ENCODE measurements at places on chromosomes 3 and 15.

DNA sequence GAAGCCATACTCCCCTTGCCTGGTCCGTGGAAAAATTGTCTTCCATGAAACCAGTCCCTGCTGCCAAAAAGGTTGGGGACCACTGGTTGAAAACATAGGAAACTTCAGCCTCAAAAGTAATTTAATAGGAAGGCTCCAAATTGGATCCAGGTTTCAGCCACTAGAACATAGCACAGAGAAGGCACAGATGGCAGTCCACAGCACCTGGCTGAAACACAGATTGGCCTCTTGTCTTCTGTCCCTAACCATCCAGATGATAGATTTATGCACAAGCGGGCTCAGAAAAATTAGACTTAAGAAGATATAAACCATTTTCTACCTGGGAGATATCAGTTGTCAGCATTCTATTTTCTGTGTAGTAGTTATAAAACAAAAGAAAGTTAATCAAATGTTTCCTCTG lies 397.1 kb downstream of the CNTN4 start:
- no peak for DNase-seq

DNA sequence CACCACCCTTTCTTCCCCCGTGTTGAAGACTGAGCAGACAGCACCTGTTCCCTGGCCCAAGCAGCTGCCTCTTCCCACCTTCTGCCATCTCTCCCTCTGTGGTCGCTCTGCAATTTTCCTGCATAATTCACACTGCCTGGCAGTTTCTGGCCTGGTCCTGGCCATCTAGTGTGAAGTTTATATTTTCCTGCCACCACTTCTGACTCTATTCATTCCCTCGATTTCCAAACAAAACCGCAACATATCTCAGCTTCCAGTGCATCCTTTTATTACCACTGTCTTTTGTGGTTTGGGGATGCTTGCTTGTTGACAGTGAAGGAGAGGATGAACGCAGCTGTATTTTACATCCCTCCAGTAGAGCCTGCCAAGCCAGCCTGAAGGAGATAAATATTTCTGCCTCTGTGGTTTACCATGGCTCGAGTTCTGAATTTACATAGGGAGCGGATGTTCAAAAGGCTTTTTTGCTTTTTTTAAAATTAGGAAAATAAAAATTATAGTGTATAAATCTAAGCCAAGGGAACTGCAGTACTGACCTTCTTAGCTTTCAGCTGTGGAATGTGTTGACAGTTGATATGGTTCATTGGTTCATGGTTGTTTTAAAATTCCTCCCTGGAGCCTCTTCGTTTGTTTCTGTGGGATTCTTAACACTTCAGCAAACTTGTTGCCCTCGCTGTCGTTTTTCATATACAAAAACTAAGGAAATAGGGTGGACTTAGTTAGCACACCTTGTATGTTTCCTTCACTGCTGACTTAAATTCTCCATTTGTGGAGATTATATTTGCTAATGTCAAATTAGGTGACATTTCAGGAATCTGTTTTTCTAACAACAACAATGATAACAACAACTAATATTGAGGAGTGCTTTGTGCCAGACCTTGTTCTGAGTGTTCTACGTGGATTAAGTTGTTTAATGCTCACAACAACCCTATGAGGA lies 250.5 kb downstream of the ADAMTSL3 start:
- peak; percentile 99 for DNase-seq

DNA sequence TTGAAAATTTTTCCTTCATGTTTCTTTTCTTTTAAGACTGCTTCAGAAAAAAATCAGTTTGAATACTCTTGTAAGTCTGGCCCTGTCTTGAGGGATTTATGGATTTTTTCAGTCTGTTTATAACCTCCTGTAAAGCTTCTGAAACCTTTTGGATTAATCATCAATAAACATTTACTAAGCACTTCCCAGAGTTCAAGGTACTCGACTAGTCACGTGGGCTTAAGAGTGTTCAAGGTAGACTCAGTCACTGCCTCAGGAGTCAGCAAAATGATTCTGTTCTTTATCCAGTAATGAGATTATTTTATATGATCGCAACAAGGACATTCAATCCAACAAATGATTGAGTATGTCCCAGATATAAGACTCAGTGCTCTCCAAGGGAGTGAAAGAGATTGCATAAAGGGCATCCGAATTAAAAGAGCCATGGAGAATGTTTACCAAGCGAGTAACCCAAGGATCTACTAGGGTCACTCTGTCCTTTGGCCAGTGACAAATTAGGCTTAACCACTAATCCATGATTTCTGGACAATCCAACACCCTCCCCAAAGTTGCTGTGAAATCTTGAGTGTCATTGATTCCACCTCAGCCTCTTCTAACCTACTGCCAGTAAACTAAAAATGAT lies 726.6 kb upstream of the NAALADL2 start:
- no peak for DNase-seq

- DNase-seq: no peak
Measured at GRCh38 chr15:87944691-87945090, 311.8 kb downstream of the NTRK3 start.

DNA sequence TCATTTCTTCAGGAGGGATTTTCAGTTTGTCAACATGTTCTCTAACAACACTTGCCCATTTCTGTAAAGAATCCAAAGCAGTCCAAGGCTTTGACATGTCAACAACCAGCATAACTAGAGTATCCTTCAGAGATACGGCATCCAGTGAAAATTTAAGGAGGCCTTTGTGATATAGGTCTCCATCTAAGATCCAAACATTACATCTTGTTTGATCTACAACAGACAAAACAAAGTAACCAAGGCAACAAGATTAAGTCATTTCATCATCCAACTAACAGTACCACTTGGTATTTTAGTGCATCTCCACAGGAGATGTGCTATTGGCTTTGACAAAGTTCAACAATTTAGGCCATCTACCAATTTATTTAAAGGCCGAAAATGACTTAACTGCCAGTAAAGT lies 25.8 kb downstream of the DYNC1LI1 start:
- DNase-seq: no peak

GRCh38 chr15:29103824-29104565 lies 165.6 kb downstream of the NSMCE3 start:
- DNase-seq: peak; percentile 18

- peak; percentile 28 for DNase-seq
Measured at GRCh38 chr3:140568842-140569520, 108.9 kb upstream of the TRIM42 start.

DNA sequence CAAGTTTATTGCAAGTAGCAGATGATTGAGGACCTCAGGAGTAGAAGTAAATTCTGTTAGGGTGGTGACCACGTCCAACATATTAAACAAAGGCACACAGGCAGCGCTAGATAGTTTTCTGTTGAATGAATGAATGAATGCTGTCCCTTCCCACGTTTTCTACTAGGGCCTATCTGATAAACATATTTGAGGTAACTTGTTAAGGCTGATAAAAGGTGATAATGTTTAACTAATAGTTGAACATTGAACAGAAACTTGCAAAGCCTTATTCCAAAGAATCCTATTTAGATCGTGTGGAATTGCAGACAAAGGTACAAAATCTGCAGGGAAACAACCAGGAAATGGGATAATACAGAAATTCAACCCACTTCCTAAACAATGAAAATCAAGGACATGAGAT lies 559.5 kb upstream of the SEMA6D start:
- DNase-seq: no peak

GRCh38 chr15:34708422-34708821 lies 46.4 kb downstream of the GJD2 start:
- peak; percentile 75 for DNase-seq

GRCh38 chr3:4744405-4745234 lies 234.6 kb upstream of the BHLHE40 start:
- peak; percentile 23 for DNase-seq

DNA sequence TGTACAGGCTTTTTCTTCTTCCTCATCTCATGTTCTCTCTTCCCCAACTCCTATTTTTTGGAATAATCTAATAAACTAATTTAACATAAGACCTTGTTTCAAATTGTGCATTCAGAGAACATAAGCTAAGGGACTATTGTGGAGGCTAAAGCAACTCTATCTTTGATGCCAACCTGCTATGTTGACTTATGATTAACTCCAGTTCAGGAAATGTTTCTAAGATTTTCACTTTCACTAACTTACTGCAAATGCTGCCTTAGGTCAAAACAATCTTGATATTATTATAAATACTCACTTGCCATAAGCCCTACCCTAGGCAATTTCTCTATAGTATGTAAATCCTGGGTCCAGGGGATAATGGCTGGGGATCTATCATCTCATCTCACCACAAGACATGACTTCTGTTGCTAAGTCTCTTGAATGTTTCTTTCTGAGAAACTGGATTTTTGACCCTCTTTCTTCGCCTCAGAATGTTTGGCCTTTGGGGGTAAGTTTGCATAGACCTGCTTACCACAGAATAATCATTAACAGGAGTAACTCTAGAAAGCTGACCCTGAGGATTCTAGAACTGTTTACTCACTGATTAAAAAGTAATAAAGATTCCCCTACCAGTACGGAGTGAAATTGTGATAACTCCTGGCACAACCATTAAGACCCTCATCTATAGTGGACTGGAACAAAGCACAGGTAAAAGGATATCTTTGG lies 768.1 kb downstream of the GBE1 start:
- DNase-seq: no peak

DNA sequence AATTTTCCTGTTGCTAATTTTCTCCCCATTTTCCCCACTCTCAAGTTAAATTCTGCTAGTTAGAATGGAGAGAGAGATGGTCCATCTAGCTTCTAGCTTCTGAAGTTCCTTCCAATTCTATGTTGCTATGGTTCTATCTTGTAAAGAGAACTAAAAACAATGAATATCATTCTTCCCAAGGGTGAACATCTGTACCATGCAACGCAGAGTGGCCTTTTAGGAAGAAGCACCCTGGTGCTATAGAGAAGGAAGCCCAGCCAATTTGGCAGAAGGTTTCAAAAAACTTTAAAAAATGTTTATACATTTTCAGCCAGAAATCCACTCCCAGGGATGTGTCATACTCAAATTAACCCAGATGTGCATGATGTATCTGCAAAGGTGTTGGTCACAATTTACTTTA lies 149.1 kb downstream of the SEMA6D start:
- DNase-seq: no peak

DNA sequence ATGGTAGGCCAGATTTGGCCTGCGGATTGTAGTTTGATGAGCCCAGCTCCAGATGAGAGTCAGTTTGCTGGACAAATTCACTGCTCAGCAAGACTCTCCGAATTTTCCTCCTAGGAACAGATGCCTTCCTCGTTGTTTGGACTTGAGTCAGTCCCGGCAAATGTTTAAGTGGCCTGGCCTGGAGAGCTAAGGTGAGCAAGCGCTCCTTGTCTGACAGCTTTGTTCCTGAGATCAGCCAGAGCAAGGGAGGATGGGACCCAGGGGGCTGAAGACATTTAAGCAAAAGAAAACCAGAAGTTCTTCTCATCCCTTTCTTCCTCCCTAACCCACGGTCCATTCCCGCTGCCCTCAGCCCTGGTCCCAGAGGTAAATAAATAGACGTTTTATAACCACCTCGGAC lies 40.3 kb downstream of the POLR2M start:
- DNase-seq: no peak

DNA sequence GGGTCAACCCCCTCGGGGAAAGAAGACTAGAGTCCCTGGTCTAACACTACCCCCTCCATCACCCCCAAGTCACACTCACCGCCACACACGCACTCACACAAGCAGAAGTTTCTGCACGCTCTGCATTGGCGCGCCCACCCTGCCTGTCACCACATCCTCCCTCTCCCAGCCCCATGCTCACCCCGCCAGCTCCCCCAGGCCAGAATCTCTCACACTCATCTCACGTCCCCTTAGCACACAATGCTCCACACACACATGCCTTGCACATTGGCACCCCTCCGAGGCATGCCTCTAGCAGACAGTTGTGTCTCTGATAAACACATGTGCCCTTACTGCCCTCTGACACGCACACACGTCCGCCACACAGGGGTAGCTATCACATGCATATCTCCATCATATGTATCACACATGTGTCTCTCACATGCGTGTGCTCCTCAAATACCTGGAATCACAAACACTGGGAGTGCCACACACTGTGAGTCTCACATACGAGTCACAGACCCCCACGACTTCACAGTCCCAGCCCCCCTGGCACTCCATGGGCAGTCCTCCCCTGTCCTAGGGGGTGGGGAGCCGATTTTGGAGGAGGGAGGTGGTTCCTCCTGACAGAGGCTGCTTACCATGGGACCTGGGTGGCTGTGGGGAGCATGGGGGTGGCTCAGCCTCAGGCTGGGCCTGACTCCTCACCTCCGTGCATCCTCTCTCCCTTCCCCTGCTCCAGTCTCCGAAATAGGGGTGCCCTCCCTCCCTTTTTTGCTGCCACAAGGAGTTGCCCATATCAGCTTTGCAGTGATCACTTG lies 898 bp downstream of the FBLN2 start:
- DNase-seq: no peak

- DNase-seq: no peak
Measured at GRCh38 chr15:66707310-66708082, 5.5 kb downstream of the SMAD6 start.

- no peak for DNase-seq
Measured at GRCh38 chr3:152416808-152417580, 148.3 kb downstream of the MBNL1 start.

DNA sequence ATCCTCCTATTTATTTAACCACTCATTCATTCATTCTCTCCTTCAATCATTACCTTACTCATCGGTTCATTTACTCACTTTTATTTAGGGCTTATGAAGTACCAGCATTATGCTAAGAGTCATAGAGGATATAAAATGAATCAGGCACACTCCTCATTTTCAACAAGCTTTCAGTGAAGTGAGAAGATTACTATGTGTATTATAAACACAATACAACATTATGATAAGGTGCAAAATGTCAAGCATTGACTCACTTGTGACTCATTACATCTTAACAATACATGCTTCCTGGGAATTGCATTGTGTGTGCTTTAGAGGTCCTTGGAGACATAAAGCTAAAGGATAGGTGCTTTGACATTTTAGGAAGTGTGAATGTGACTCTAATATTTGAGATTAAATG lies 60.4 kb downstream of the PLAAT1 start:
- no peak for DNase-seq

DNA sequence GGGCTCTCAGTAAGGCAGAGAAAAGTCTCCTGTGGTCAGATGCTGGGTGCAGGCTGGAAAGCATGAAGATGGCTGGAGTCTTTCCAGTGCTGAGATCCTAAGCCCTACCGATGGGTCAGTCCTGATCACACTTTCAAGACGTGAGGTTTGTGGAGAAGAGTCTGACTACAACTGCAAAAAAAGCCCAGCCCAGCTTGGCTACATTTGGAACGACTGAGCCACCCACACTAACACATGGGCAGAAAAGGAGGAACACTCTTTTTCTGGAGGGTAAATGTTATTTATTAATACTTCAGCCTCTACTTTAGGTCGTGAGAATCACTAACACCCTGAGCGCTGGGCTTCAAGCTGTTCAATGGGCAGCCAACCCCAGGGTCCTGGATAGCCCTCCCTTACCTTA lies 22.0 kb upstream of the C3orf22 start:
- no peak for DNase-seq

GRCh38 chr3:172096881-172097420 lies 57.6 kb downstream of the FNDC3B start:
- peak; percentile 42 for DNase-seq

Measured in myocyte (in vitro differentiated cells).